AG09319 (cell line): ENCODE measurements at places on chromosomes 1 and 21.

GRCh38 chr1:19532519-19532918, 47.2 kb upstream of the CAPZB start:
- no peak for DNase-seq

GRCh38 chr1:56225964-56226815, 353.2 kb downstream of the PLPP3 start:
- no peak for DNase-seq

- DNase-seq = no peak
Measured at GRCh38 chr1:202160377-202160940, at the start of gene PTPN7. Gene PTPN7, minus strand, starts transcription at chr1:202160602. Its CDS starts 1,200 bp downstream, at chr1:202159402.

DNA sequence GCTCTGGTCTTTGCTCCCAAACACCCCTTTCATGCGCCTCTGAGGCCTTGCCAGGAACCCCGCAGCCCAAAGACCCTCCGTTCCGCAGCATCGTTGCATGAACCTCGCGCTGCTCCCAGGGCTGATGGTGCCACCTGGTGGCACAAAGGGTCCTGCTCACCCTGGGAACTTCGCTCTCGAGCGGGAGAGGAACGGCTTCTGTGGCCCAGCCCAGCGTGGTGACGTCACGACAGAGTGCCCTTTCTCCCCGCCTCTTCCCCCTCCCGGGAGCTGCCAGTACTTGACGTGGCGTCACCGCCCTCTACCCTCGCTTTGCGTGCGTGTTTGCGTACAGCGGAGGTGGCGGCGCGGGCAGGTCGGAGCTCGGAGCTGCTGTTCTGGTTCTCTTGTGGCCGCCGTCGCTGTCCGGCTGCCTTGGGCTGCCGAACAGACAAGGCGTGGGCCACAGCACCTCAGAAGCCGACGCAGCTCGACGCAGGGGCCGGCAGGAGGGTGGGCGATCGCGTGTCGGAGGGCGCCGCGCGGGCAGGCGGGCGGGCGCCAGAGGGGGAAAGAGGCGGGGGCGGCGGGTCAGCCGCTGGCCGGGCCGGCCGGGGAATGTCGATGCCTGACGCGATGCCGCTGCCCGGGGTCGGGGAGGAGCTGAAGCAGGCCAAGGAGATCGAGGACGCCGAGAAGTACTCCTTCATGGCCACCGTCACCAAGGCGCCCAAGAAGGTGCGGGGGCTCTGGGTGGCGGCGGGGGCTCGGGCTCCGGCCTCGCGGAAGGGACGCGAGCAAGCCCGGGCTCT, at the start of gene AHCYL1:
TSS of gene AHCYL1 (plus strand) at position 310 of the 791 bp plus-strand sequence. CDS start at position 598, 288 bp downstream.
- peak; percentile 97 for DNase-seq

GRCh38 chr1:198598796-198599321, 40.0 kb upstream of the PTPRC start:
- DNase-seq = no peak

DNA sequence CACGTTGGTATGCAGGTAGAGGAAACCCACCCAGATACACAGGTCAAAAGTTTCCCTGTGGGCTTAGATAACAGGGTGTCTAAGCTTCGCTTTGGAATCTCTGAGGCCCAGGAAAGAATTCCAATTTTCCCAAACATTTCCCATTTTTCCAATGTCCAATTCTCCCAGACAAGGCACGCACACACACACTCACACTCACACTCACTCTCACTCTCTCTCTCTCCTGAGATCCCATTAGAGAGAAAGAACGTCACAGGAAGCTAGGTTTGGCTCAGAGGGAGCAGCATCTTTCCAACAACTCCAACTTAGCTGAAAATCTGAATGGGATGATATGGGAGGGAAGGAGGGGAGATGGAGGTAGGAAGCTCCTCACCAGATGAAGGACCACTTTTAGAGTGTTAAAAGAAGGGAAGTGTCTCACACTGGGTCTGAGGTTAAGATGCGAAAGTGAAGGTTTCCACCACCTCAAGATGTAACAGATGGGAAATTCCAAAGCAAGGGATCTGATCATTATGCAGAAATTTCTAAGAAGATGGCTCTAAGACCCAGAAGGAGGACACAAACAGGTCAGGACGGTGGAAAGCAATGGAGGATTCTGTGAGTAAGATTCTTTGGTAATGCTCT, 63.5 kb downstream of the GNG12 start:
- DNase-seq = no peak

- DNase-seq = no peak
Measured at GRCh38 chr1:60600532-60600931, 481.8 kb upstream of the NFIA start.

- DNase-seq = no peak
Measured at GRCh38 chr1:155003227-155003765, 694 bp downstream of the ZBTB7B start.

- DNase-seq = no peak
Measured at GRCh38 chr1:214028649-214029406, 41.1 kb downstream of the PROX1 start.

DNA sequence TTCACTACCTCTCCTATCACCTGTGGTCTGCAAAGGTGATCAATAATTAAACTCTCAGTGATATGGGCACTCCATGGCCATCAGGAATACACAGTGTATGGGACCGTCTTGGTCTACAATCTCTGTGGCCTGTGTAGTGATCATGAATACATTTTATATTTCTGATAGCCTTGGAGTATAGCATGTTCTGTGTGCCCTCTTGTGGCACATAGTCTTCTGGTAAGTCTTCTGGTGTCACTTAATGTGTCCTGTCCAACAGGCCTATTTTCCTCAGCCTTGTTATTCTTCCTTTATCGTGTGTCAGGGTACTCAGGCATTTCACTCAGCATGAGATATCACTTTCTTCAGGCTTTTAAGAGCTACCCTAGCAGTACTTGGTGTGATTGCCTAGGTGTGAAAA, 393.6 kb downstream of the AGBL4 start:
- no peak for DNase-seq

- DNase-seq = no peak
Measured at GRCh38 chr1:61400131-61400770, 317.9 kb downstream of the NFIA start.

GRCh38 chr21:28865488-28866186, 127.0 kb downstream of the LTN1 start:
- DNase-seq = no peak

GRCh38 chr1:11373895-11374747, 101.1 kb downstream of the UBIAD1 start:
- DNase-seq = no peak

DNA sequence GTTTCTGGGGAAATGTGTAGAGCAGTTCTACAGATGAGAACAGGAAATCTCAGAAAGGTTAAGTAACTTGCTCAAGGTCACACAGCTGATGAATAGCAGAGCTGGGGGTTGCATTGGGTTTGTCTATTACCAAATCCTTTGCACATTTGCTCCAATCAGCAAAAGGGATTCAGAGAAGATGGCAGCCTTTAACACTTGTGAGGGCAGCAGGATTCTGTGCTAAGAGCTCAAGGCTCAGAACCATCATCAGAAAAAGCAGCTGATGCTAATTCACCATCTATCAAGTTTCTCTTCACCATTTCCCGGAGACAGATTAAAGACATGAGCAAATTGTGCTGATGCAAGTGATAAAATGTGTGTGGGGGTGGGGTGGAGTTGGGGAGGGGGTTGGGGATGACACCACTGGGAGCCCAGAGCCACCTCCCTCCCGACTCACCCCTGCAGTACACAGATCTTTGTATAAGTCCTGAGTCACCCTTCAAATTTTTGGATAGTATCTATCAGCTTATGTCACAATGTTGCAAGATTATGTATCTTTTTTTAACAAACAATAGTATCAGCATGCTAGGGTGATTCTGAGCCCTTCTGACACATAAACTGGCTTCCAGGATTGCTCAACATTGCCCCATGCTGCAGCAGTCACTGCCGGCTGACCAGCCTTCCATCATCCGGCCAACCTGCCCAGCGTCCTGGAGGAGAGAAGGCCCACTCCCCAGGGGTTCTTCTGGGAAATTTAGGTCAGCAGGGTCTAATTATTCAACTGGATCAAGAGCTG, 2.8 kb upstream of the SPSB1 start:
- DNase-seq = peak; percentile 83
